ENCODE measurements at places on chromosomes 4 and X.
A peak's percentile ranks its signal among the peaks of the same experiment; 100 is the strongest.

DNA sequence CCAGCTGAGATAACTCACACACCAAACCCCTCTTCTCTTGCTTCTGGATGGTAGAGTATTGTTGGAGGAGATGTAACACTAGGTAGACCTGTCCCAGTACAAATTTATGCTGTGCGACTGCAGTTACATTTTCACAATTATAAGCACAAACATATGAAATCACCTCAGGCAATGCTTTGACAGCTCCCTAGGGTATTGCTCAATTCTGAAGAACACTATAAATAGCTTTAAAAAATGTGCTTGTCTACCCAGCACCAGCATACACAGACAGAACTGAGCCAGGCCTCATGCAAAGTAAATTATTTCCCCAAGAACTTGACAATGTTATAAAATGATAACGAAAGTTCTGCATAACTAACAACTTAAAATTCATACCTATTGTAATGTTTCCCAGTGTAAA is 1999.1 kb upstream of the ADGRL3 start:
- no peak for DNase-seq

DNA sequence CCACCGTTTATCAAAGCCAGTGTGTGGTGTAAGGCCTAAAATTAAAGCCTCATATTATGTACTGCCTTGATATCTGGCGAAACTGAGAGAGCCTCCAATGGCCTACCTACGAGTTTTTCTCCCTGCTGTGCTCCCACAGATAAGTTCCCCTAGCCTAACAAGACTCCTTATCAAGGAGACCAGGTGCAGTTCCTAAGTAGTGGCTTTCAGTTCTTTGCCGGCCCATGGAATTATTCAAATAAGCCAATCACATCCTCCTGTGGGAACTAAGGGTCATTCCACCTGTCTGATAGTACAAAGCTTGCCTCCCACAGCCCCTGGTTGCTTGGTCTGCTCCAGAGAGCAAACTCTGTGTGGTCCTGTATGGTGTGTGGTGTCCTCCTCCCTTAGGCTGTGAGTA is 99.8 kb upstream of the TEX13C start:
- no peak for DNase-seq

GRCh38 chr4:155690044-155690837 is 23.6 kb downstream of the GUCY1A1 start:
- DNase-seq: no peak

- no peak for DNase-seq
These were observed 16.2 kb downstream of the NKX6-1 start for GRCh38 chr4:84482564-84483563.

DNA sequence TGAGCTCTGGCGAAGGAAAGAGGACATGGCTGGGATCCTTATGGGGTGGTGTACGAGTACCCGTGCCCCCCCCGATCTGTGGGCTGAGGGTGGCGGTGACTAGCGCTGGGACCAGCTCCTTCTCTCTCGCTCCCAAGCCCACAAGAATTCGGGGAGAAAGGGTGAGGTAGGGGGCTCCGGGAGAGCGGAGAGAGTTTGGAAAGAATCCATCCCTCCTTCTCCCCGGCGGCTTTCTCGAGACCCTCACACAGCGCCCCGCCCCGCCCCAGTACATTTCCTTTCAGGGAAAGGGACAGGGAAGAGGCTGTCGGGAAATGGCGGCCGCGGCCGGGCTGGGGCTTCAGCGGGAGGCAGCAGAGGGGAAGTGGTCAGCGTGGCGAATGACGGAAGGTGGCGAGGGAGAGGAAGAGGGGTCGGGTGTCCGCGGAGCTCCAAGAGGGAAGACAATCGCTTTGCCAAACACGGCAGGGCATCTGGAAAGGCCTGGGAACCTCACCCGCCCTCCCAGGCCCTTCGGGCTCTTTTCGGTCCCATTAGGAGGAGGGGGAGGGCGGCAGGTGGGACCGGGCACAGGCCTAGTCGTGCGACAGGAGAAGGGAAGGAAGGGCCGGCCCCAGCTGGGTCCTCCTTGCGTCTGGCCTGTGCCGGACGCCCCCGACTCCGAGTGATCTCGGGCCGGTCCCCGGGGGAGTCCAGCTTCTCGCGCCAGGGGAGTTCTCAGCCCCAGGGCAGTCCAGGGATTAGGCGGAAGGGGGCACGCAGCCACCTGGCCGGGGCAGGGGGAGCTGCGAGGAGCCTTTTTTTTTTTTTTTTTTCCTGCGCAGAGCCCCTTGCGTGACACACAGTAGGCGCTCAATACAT is 10.2 kb downstream of the HNRNPH2 start:
- no peak for DNase-seq

- no peak for DNase-seq
These were observed 35.3 kb upstream of the CA5B start for GRCh38 chrX:15702488-15703371.

- DNase-seq: no peak
These were observed 51.3 kb downstream of the RTL9 start for GRCh38 chrX:110409925-110410324.

- no peak for DNase-seq
These were observed 484.0 kb upstream of the CTSO start for GRCh38 chr4:156437666-156438065.

DNA sequence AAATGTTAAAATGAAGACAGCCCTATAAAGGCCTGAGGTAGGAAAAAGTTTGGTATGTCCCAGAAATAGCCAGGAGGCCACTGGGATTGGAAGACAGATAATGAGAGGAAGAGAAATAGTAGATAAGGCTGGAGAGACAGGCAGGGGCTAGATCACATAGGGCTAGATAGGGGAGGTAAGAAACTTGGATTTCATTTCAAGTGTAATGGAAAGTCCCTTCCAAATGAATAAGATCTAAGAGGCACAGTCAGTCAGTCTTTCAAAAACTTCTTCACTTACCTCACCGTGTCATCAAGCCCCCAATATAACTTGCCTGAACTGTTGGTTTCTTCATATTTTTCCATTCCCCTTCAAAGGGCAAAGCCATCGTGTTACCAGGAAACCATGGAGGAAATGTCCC is 121.8 kb downstream of the SPCS3 start:
- no peak for DNase-seq

- DNase-seq: no peak
These were observed 106.6 kb downstream of the HMX1 start for GRCh38 chr4:8765084-8765483.

DNA sequence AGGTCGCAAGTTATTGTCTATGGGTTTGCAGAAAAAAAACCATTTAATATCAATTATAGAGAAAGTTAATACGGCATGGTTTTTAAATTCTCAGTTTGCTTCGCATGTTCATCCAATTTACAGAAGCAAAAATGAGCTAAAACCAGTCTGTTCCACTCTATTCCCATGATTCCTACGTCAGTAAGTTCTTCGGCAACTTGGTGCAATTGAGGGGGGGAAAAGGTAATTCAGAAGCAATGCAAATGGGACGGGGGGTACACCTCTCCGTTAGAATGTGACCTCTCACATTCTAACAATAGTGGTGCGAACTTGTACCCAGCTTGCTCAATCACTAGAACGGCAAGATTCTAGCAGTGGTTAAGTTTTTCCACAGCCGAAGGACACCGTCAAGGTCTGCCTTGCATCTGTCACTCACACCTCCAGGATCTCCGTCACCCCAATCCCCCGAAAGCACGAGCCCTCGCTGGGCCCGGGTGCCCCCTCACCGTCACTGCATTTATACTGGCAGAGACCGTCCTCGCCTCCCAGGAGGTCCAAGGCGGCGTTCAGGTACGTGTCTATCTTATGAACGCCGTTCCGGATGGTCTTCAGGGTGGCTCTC is 653 bp downstream of the PLA2G12A start:
- DNase-seq: peak; percentile 9

DNA sequence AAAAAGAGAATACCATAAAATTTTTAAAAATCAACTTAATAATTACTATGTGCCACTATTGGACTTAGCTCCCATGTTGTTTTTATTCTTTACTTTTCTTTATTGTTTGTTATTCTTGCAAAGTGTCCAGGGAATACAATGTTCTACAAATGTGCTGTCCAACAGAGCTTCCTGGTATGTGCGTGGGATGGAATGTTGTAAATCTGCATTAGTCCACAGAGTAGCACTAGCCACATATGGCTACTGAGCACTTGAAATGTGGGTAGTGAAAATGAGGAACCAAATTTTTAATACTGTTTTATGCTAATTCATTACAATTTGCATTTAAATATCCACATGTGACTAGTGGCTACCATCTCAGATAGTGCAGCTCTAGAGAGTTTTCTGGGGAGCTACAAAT is 14.3 kb upstream of the CORIN start:
- DNase-seq: no peak

DNA sequence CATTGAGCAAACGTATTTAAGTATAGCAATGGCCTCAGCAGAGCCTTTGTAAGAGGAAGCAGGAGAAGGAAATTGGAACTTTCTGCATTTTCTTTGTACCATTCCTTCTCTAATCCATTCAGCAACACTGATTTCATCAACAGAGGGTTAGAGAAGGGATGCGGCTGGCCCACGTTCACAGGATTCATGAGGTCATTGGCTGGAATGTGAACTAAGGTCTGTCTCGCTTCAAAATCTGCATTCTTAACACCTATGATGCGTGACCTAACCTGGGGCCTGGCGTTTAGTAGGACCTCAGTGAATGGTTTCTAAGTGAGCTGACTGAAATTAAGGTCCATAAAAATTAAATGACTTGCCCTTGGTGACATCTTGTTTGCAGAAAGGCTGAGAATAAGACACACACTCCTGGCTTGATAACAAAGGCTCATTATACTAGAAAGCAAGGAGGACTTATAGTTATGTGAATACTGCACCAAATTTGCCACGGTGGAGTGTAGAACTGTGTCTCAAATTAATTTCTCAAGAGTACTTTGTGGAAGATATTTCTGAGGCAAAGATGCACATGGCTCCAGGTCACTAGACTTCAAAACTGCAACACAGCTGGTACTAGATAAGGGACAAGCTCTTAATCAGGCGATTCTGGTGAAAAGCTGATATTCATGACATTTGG is 25.4 kb downstream of the FGFBP1 start:
- DNase-seq: no peak

- no peak for DNase-seq
These were observed 35.3 kb upstream of the PTPN13 start for GRCh38 chr4:86558797-86559196.

GRCh38 chr4:154616731-154617130 is 4.3 kb upstream of the FGG start:
- no peak for DNase-seq

GRCh38 chr4:156084373-156084772 is 130.7 kb upstream of the CTSO start:
- no peak for DNase-seq

- no peak for DNase-seq
These were observed 443.3 kb downstream of the GBA3 start for GRCh38 chr4:23135792-23136645.

DNA sequence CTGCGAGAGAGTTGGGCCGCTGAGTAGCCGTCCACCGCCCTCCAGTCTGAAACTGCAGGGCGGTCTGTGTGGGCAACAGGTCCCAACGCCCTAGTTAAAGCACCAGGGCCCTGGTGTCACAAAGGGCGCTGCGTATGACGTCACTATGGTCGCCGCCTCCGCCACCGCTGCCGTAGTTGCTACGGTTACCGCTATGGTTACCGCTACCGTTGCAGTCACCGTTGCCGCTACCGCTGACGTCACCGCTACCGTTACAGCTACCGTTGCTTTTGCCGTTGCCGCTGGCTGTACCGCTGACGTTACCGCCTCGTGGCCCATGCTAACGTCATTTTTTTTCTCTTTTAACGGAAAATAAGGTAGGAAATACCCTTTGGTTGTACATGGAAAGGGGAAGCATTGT is at the start of gene PPP1R2C:
Gene PPP1R2C (minus strand): TSS at position 68 of the 400 bp plus-strand sequence. CDS start 84 bp downstream, outside the sequence.
- DNase-seq: peak; percentile 9

GRCh38 chr4:75370576-75370975 is 143.6 kb downstream of the RCHY1 start:
- DNase-seq: no peak

- no peak for DNase-seq
These were observed 11.3 kb downstream of the FAM241A start for GRCh38 chr4:112156553-112156952.

DNA sequence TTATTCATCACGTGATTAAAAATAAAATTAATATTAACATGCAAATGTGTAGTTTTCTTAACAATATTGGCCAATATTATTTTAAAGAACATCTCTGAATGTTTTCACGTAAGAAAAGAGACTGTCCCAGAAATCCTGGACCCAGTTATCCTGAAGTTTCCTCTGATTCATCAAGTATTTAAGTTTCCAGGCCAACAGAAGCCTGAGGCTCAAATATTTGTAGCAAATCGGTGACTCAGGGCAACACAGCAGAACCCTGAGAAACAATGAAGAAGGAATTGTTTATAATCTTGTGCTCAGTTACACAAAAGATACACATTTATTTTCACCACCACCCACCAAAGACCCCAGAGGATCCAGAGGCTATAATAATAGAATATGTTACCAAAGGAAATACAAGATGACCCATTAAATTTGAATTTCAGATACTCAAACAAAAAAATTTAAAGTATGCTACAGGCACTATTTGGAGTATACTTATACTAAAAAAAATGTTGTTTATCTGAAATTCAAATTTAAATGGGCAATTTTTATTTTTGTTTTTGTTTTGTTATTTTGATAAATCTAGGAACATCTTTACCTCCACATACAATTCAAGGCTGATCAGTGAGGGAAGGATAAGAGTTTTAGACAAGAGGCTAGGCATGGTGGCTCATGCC is 33.9 kb upstream of the SLC7A11 start:
- DNase-seq: no peak

DNA sequence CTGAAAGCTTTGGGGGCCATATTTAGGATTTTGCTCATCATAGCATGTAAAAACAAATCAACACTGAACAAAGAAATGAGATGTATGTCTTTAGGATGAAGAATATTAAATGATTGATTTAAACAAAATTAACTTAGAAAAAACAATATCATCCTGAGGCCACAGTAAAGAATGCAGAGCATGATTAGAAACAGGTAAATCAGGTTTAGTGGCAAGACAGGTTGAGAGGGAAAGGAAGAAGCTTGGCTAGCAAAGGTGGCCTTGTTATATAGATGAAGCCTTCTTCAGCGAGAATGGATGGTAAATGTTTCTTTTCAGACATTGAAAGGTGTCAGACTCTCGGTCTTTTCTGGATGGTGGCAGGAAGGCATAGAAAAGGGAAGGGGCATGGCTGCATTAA is 11.9 kb upstream of the MAGEB16 start:
- DNase-seq: no peak

- DNase-seq: no peak
These were observed 100.3 kb upstream of the GUCY1A1 start for GRCh38 chr4:155566354-155566753.

GRCh38 chr4:15935504-15936402 is 2.8 kb downstream of the FGFBP1 start:
- DNase-seq: no peak

DNA sequence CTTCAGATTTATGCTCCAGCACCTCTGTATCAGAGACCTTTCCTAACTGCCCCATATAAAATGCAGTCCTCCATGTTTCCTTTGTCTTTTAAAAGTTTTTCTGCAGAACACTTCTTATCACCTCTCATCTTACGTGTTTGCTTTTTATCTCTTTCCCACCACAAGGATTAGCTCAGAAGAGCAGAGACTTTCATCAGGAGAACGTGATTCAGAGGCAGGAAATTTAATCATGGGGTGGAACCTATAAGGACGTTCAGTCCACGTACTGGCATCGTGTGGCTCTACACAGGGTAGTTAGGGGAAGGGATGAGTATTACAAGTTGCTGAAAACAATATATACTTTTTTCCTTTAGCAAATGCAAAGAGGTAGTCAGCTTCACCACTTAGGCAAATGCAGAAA is 98.7 kb downstream of the SORBS2 start:
- no peak for DNase-seq

- no peak for DNase-seq
These were observed 21.0 kb downstream of the JAKMIP1 start for GRCh38 chr4:6179362-6179761.

GRCh38 chr4:67897686-67898085 is 13.9 kb upstream of the TMPRSS11D start:
- no peak for DNase-seq

GRCh38 chr4:153521999-153522801 is 56.0 kb downstream of the TMEM131L start:
- DNase-seq: no peak
